Upper lobe of left lung (tissue), 6 donors: ENCODE measurements at places on chromosomes 1 and 21. TPM values are rescaled to one million over a fixed set of nuclear protein-coding genes. Genes with fewer than 3 reads are reported as not detected.
A peak's percentile ranks its signal among the peaks of the same experiment; 100 is the strongest.

Gene RNF187
- 40.0 TPM for total RNA-seq

DNA sequence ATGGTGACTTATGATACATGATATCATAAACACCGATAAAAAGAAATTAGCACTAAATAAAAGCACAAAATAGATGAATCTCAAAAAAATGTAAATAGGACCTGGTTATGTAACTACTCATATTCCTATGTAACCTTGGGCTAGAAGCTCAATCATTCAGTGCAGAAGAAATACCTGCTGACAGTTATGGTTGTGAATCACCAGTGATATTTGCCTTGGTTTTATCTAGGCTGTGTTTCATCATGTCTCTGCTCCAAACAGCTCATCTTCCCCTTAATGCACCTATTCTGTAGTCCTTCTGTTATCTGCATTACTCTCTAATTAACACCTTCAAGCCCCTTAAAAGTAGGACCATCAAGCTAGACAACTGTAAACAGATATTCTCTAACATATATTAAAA, 16.3 kb upstream of the PIGC start:
- no peak for DNase-seq

Gene HLX
- 23.0 TPM for total RNA-seq

DNA sequence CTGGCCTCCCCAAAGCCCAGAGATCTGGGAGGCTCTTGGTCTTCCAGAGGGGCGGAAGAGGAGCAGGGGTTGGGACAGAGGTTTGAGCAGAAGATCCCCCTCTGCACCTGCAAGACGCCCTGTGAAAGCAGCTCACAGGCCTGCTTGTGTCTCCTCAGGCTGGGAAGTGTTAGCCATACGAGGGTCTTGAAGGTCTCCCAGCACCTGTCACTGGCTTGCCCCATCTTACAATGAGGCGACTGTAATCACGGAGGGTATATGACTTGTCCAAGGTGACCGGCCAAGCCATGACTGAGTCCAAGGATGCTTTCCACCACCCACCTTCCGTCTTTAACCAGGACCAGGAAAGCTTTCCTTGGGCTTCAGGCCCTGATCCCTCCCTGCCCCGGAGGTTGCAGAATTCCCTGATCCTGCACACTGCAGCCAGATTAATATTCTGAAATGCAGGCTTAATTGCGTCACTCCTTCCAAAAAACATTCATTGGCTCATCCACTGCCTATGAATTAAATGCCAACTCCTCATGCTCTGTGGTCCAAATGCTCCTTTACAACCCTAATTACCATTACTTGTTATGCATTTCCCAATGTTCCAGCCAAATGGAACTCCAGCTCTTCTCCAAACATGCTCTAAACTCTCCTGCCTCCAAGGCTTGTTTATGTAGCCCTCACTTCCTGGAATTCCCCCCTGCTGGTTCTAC, 64.0 kb downstream of the DDX20 start:
- DNase-seq: no peak

DNA sequence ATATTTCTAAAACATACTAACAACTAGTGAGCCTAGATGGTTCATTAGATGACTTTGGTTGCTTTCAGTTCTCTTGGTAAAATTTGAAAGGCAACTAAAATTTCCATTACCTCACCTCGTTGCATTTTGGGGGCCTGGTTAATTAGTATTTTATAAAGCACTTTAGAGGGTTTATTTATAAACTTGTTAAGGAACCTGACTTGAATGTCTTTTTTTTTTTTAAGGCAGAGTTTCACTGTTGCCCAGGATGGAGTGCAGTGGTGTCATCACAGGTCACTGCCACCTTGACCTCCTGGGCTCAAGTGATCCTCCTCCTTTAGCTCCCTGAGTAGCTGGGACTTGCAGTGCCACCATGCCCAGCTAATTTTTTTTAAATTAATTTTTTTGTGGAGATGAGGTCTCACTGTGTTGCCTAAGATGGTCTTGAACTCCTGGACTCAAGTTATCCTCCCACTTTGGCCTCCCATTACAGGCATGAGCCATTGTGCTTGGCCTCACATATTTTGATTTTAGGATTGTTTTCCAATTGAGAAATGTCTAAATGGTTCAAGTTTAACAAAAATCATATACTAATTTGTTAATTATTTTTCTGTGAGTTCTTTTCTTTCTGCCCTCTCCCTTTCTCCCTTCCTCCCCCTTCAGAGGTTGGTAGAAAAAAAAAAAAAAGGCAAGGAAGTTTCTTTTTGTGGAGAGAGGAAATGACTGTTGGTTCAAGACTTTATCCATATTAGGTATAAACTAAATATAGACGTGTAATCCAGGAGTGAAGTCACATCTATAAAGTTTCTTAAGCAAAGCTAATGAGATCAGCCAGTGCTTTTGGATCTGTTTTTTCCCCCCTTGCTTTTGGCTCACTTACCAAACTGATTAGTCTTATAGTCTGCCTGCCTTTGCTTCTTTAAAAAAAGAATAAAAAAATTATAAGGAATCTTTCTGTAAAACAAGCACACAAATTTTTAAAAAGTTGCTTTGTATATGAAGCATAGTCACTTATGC, 24.7 kb downstream of the CLIC4 start:
- peak; percentile 46 for DNase-seq

Gene RSPO1
- 5.2 TPM for total RNA-seq

DNA sequence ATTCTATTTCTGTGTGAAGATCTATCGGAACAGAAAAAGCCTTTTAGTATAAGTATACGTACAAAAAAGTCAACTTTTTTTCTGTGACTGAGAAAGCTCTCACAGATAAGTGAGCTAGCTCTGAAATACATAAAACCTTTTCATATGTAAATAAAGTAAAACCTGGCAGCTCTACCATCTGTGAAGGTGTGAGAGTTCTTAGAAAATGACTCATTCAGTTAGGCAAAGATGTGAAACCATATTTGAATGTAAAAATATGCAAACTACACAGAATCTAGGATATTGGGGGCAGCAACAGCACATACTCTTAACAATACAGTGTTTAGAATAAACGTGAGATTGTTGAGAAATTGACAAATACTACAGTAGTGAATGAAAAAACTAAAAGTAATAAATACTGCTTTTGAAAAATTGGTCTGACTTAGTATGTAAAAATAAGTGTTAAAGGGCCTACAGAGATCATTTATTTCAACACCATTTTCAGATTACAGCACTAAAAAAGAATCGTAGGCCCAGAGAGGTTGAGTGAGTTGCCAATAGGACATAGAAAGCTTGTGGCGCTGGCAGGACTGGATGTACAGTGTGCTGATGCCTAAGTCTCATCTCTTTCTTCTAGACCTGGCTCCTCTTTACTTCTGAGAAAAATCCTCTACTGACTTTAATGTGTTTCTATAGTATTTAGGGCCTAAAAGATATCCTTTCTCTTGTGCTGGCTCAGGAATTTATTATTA, 19.8 kb downstream of the ATP6V1G3 start:
- no peak for DNase-seq

DNA sequence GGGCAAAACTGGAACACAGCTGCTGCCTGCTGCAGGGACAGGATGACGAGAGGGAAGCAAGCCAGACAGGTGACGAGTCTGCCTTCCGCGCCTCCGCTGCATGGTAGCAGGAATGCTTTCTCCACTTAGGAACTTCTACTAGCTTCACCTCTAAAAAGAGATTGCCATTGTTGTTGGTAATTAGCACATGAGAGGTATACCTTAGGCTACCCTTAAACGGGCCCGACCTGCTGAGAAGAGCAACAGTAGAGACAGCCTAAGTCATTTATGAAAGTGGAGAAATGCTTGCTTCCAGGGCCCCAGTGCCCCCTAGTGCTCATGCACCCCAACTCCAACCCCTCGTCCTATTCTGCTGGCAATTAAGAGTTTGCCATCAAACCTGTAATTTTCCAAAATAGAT, 96.9 kb upstream of the AKT3 start:
- DNase-seq: no peak

Gene MPL
- total RNA-seq: 0.46 TPM

GRCh38 chr1:53552981-53553733, 94.0 kb downstream of the DMRTB1 start:
- no peak for DNase-seq

Gene FAM78B
- 1.3 TPM for total RNA-seq

DNA sequence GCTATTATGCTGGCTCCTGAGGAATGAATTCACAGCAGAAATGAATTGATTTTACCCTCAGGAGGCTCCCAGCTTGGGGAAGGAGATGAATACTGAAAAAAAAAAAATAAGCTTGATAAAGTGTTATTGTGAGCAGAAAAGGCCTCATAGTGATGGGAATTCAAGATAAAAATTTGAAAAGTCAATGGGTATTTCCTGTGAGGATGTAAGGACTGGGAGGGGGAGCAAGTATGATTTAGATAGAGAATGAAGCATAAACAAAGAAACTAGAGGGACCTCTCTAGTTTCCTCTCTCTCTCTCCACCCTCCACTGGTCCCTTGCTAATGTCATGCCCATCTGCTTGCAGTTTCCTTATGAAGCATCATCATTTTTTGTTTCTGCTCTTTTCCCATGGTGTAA, 439.0 kb upstream of the PLXNA2 start:
- DNase-seq: no peak

DNA sequence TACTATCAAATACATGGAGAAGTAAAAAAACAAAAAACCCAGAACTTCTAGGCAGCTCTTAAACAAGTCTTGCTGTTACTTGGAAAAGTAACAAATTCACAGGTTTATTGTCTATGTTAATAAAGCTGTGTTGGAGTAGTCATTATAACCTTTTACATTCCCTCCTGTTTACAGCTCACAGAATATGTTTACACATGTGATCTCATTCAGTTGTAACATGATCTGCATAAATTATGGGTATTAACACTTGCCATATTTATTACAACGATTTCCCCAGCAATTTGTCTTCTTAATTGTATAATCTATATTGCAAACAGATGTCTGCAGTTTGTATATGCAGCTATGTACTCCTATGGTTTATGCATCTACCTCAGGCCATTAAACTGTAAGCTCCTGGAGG, 28.6 kb downstream of the ERG start:
- no peak for DNase-seq

DNA sequence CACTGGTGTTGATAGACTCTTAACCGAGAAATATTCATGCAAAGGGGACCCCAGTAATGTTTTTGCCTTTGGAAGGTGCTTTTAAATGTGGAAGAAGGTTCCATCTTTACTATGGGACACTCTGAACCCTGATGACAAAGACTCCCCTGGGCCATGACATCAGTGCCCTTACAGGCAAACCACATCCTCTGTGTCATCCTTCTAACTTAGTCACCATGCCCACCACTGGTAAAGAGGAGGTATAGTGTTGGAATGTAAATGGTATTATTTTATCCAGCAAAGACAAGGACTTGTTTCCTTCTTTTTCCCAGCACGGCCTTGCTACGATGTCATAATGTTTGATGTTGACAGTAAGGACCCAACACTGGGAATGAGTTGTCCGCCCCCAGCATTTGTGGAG, 12.6 kb downstream of the METTL13 start:
- DNase-seq: no peak

DNA sequence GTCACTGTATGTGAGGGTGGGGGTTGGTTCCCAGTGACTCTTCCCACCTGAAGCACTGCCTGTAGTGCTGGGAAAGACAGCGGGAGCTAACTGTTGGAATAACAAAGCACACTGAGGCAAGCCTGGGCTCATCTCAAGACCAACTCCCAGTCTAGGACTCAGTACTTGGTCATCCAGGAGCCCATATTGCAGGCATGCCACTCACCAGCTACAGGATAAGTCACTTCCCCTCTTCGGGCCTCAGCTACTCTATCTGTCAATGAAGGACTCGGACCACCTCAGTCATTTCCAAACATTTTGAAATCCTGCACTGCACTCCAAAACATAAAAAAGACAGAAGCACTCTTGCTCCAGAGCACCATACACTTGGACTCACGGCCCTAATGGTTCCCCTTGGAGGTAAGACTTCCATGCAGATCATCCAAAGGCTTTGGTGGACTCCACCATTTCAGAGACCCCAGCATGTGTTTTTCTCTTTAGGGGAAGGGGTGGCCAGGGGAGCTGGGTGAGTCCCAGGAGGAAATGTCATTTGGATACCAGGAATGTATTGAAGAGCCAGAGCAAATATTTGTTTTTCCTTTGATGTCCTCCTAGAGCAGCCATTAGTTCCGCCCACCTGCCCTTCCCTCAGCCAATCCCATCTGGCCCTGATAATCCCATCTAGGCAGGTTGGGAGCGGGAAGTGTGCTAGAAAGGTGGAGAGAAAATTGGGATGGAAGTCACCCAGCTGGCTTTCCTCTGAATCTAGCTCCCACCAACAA, 3.1 kb downstream of the NUAK2 start:
- no peak for DNase-seq

DNA sequence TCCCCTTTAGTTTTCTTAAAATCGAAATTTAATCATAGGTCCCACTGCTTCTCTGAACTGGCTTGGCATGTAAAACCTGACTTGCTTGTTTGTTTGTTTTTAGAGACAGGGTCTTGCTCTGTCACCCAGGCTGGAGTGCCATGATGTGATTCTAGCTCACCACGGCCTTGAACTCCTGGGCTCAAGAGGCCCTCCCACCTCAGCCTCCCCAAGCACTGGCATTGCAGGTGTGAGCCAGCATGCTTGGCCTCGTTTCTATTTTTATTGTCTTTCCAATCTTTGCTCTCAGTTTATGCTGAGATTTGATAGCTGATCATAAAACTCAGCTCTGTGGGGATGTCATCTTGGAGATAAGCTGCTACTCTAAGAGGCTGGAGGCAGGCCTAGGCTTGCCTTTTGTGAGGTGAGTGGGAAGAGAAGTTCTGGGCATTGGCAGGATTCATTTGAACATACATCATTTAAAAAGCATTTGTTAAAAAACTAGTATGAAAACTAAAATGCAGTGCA, 51.5 kb upstream of the GCLM start:
- DNase-seq: no peak

DNA sequence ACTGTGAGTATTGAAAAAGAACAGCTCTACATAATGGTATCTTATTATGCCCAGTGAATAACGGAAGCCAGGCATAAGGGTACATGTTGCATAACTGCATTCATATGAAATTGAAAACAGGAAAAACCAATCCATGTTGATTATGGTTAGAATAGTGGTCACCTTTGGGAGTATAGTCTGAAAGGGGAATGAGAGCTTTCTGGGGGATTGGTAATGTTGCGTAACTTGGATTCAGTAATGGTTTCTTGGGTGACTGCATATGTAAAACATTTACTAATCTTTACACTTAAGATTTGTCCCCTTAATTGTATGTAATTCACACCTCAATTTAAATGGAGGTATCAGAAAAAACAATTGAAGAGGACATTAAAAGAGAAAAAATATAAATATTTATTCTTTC, 292.1 kb downstream of the LMO4 start:
- no peak for DNase-seq

DNA sequence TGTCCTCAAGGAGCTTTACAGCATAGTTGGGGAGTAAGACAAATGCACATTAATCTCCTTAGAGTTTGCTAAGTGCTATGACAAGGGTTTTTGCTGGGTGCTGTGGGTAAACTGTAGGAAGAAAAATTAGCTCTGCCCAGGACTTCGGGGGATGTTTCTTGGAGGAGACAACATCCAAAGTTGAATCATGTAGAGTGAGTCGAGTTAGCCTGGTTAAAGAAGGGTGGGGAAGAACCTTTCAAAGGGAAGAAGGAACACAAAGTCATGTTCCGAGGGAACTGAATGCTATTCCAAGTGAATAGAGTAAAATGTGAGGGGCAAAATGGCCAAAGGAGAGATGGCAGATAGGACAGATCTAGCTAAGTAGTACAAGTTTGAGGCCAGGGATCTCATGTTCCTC, 17.1 kb downstream of the SPRTN start:
- no peak for DNase-seq
